ENCODE measurements at places on chromosomes 7 and 10. TPM values are rescaled to one million over a fixed set of nuclear protein-coding genes. Genes with fewer than 3 reads are reported as not detected.
A peak's percentile ranks its signal among the peaks of the same experiment; 100 is the strongest.

The CALML5 gene
- total RNA-seq, result 0.92 TPM

The IKZF1 gene
- 32.3 TPM for total RNA-seq

DNA sequence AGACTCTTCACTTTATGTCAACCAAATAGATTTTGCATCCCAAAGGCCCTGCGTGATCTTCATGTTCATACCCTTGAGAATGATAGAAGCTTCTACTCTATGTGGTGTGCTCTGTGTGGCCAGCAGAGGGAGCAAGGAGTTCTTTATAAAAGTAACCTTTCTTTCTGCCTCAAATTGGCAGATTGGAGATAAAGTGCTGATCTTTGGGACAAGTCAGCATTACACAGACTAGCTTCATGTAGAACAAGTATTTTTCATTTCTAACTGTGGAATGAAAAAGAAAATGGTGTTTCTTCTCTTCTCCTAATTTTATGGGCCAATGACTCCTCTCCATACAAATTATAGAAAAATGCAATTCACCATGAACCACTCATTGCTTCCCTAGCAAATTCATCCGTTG lies 1214.1 kb downstream of the SORCS1 start:
- peak; percentile 79 for DNase-seq

The GIMAP4 gene
- 27.7 TPM for total RNA-seq

DNA sequence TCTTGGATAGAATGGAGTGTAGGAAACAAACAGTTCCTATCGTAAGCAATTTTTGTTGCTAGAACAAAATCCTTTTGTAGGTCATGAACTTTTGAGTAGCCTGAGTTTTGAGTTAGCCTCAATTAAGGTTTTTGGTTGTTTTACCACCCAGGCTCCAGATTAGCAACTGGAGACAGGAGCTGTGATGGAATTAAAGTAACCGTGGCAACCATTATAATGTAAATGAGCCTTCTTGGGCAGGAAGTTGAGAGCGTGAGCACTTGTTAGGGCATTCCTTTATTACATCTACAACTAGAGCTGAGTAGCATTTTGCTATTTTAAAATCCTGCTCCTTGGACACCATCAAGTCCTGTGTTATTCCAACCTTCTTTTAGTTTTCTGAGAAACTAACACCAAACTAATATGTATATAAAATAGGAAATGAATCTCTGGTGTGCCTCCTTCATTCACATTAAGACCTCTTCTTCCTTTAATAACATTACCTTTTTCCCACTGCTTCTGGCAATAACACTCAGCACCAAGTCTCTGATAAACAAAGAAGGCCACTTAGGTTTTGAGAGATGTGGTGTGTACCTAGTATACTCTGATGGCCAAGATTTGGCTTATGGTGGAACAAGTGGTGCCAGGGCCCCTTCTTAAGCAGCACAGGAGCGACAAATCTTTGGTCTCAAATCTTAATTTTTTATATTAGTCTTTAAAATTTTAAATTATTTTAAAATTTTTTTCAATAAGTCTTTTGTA lies 34.0 kb downstream of the AHCYL2 start:
- no peak for DNase-seq

DNA sequence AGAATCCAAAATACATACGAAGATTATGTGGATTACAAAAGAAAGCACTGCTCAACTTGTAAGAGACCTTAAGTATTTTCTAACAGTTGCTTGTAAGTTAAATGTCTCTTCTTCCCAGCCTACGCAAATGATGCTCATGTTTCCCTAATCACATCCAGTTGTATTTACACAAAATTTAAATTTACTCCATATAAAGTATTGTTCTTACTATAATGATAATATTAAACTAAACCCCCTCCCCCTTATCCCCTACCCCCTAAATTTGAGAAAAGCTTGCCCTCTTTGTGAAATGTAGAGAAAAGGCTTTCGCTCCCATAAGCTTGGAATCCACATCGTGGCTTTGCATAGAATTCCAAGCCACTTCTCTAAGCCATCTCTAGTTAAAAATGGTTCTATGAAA lies 29.4 kb downstream of the ANKMY2 start:
- no peak for DNase-seq

DNA sequence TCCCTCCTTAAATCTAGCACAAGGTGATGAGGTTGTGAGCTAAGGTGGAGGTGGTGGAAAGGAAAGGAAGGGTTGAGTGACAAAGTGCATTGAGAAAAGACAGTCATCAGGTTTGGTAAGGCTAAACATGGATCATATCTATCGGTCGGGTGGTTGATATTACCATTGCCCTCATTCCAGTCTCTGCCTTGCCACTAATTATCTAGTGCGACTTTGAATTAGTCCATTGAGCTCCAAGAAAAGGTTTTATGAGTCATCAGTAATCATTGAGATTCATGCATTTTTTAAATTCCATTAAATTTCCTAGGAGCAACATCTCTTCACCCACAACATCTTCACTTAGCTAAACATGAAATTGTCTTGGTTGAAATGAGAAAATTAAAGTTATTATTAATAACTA lies 68.9 kb upstream of the FRMD4A start:
- no peak for DNase-seq

DNA sequence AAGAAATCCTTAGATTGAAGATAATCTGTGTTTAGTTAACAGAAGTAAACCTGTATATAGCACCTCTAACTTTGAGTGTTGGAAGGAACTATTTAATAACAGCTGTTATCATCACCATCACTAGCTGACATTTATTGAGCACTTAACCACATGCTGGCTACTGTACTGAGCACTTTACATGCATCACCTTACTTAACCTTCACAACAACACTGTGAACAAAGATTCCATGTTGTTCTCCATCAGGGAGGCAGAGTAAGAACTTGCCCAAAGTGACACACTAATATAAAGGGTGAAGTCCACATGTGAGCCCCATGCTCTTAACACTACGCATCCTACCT lies 182.2 kb downstream of the ST7 start:
- DNase-seq, result no peak

DNA sequence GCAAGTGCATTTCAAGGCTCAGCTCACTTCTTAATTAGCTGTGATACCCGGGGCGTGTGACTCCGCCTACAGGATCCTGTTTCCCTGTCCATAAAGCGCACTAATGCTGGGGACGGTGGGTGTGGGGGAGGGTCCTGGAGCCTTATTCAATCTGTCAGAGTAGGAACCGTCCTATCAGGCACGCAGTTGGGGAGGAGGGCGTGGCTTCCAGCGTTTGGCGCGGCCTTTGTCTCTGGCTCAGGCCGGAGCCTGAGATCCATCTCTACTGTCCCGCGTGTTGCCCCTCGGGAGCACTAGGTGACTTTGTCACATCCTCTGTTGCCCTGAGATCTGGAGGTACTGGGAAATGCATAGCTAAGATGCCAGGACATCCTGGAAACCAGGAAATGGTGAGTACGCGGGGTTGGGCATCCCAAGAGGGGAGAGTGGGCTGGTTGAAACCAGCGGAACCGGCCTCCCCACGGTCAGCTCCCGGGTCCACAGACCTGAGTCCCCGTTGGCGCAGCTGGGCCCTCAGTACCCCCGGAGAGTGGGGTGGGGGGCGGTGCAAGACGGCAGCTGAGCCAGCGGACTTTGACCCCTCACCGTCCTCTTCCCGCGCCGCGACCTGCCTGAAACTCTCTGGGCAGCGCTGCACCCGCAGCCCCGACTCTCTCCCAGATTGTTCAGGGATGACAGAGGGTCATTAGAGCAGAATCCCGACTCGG lies 104.4 kb upstream of the ZNF92 start:
- DNase-seq, result peak; percentile 91
